HT1080 (cell line): ENCODE measurements at places on chromosomes 6 and 20. TPM values are rescaled to one million over a fixed set of nuclear protein-coding genes. Genes with fewer than 3 reads are reported as not detected.

DNA sequence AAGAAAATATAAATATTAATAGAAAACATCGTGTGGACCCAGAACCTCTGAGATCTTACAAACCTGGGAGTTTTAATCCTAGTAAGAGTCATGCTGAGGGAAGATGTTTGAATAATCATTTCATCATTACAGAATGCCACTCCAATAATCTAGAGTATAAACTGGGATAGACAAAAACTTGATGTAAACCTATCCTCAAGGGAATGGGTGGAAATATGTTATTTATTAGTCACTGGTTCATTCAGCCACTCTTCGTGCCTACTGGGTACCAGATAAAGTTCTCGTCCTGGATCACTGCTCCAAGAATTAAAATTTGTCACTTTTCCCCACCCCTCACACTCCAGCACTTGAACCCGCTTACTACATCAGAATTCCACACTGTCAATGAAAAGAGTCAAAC lies 7.7 kb downstream of the HLA-B start:
- DNase-seq, result no peak

GRCh38 chr20:47320990-47321805 lies 35.3 kb downstream of the ZMYND8 start:
- no peak for DNase-seq

GRCh38 chr20:36314734-36315544 lies 8.8 kb downstream of the DLGAP4 start:
- no peak for DNase-seq

- peak; percentile 10 for DNase-seq
Observed at GRCh38 chr6:115592025-115592424, 468.7 kb downstream of the FRK start.

GRCh38 chr6:50925981-50926380 lies 107.3 kb downstream of the TFAP2B start:
- DNase-seq, result no peak

- no peak for DNase-seq
Observed at GRCh38 chr20:16902662-16903061, 154.5 kb downstream of the OTOR start.

Gene ECT2L
- total RNA-seq, result not detected in 2 replicates

Gene PNPLA1
- total RNA-seq, result 0.03 TPM in 1 of 2 replicates, not detected in the other

Gene CLDN20
- total RNA-seq, result not detected in 2 replicates

Gene SNAP25
- total RNA-seq, result 2.1 and 2.9 TPM in 2 replicates

Gene DEFB127
- total RNA-seq, result not detected in 2 replicates

Gene LST1
- total RNA-seq, result not detected in 2 replicates

Gene ELOVL4
- total RNA-seq, result 0.47 and 0.66 TPM in 2 replicates
